ENCODE measurements at places on chromosomes 2 and 18. TPM values are rescaled to one million over a fixed set of nuclear protein-coding genes. Genes with fewer than 3 reads are reported as not detected.
A peak's percentile ranks its signal among the peaks of the same experiment; 100 is the strongest.

The MC2R gene
- not detected for total RNA-seq

GRCh38 chr2:126828491-126828890, 70.2 kb upstream of the TEX51 start:
- DNase-seq, result no peak

DNA sequence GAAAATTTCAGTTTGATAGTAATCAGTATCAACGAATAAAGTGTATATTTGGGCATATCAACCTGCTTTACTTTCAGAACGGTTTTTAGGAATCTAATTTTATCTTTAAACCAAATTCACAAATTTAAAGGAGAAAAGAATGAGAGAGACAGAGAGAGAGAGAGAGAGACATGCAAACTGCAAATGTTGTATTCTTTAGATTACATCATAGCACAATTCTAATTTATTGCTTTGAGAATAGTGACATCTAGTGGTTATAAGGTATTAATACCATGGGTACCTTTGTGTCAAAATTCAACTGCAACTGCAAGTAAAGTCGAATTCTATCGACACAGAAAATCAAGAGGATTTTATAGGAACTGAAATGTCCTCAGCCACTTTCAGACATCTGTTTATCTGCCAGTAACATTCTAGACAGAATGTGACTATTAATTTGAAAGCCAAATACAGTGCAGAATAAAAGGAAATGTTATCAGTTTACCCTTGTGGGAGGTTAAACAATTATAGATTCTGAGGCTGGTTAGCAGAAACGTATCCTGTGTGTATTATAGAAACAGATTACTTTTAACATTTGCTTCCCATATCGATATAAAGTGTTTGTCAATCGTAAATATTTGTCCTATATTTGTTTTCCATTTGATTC, 529.8 kb upstream of the VRK2 start:
- peak; percentile 6 for DNase-seq

The TMEM169 gene
- 3.6 TPM for total RNA-seq

- no peak for DNase-seq
Observed at GRCh38 chr18:63187791-63188460, 131.6 kb downstream of the BCL2 start.

GRCh38 chr2:52964916-52965530, 802.6 kb upstream of the CHAC2 start:
- DNase-seq, result no peak

The CTAGE1 gene
- total RNA-seq, result not detected

DNA sequence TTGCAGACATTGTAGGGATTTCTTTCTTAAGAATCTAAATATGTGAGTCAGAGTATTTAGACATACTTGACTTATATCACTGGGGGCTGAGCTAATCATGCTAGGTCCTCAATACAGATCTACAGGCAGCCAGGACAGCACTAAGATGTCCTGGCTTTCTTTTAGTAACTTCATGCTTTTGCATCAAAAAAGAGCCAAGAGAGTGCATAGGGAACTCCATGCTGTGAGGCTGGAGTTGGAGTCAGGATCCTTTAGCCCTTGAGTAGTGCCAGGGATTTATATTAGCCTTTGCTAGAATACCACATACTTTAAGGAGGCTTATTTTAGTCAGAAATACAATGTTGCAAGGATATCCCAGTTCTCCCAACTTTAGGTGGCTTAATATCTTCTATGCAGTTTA, 289.7 kb downstream of the CCDC85A start:
- DNase-seq, result no peak

DNA sequence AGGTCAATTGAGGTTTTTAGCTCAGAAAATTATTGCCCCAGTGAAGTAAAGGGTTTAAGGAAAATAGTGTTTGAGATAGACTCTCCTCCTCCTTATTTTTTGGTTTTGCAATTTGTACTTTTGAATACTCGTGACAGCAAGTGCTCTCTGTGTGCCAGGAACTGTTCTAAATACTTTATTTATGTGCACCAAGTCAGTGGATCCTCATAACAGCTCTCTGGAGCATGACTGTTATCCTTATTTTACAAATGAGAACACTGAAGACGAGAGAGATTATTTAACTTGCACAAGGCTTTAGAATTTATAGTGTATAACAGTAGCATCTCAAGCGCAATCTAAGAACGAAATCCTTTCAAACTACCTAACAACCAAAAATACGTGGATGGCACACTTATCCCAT, 24.7 kb downstream of the BABAM2 start:
- no peak for DNase-seq

DNA sequence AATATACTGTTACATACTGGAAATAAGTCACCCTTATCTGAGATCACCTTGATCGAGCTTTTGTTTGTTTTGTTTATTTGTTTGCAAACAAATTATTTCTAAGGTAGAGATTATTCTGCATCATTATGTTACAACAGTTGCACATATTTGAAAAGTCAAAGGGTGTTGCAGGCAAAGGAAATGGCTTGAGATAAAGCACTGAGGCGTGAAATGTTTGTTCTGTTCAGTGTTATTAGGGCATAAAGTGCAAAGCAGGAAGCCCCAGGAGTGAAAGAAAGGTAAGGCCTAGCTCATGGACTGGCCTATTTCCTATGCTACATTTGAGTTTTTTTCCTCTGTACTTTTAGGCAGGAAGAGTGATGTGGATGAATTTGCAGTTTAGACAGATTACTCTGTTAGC, 1815.6 kb upstream of the LRRTM1 start:
- DNase-seq, result no peak

DNA sequence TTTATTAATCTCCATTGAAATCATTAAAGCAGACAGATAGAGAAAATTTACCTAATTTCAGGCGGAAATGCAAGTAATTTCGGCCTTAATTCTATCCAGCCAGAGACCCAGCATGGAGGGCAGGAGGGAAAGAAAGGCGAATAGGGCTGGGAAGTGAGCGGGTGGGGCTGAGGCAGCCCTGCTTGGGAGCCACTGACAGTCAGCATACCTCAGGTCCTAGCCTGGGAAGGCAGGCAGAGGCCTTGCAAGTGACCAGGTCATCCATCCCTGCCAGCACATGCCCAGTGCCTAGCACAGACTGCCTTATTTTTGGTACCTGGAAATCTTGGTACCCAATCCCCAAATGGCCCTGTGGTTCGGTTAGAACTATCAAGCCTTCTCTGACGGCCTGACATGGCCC, 1.5 kb downstream of the GDF7 start:
- no peak for DNase-seq

The TSPYL6 gene
- total RNA-seq, result not detected

The STRADB gene
- 20.9 TPM for total RNA-seq

GRCh38 chr2:114219456-114219855, 223.0 kb upstream of the DPP10 start:
- no peak for DNase-seq

DNA sequence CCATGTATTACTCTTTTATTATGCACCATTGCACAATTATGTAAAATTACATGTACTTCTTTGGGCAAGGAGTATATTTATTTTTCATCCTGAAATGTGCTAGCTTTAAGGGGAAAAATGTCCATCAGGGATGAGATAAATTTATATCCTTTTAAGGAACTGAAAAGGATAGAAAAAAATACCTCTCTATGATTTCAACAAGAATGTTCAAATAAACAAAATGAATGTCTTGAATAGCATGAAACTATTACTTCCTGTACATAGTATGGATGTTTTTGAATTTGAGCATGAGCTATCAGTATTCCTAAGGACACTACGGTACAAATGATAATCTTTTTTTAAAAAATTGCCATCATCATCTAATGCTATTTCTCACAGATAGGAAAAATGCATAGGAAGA, 1611.9 kb upstream of the ZEB2 start:
- DNase-seq, result no peak

Measured in CD4-positive, alpha-beta memory T cell (primary cell).